H9 (cell line): ENCODE measurements at places on chromosomes 7 and 10.

DNA sequence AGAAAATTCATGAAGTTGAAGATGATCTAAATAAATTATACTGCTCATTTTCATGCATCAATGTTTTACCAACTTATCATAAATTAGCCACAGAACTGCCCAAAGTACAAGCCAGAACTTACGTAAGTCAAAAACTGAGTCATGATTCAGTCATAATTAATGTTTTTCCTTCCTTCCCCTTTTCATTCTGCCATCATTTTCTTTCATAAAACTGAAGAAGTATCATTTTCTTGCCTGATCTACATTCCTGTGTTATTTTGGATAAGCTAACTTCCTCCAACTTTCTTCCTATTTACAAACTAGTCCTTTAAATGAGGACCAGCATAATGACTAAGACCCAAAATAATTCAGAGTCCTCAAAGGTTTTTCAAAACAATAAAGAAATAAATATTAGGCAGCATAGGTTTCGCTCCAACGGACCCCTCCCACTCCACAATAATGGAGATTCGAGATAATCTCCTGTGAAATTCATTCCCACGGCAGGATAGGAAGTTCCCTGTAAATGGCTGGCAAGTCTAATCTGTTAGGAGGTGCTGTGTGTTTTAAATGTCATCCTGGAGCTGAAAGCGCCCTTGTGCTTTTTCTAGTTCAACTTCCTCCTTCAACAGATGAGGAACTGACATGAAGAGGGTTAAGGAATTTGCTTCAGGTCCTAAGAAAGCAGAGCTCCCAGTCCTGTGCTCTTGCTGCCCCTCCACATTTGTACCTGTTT, 218.9 kb downstream of the DOCK4 start:
- no peak for DNase-seq

- DNase-seq = peak; percentile 81
Observed at GRCh38 chr7:34133983-34134782, 228.8 kb downstream of the BMPER start.

DNA sequence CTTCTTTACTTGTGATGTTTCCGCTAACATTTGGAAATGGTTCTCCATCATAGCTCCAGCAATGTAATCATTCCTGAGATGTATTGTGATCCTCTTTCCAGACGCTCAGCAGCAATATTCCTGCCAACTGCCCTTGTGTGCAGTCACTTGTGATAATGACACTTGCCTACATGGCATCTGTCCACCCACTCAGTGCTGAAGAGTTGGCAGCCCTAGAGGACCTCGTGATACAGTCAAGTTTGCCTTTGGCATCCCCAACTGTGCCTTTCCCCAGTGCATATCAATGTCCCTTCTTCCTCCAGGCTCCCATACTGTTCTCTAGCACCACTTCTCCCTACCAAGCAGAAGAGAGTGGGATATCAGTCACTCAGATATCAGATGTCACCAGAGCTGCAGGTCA, 64.9 kb downstream of the MYOF start:
- no peak for DNase-seq

DNA sequence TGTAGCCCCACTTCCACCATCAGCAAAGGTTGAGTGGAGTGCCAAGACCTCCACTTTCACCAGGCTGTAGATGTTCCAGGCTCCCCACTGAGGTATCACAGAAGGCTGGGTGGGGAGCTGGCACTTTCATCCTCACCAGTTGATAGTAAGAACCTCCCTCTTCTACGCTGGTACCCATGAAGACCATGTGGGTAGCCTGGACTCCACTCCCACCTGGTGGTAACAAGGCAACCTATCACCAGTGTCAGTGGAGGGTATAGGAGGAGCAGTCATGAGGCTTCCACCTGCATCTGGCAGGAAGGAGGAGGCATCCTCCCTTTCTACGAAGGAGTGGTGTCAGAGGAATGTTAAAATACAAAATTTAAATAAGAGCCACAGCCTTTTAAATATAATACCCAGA, 4.4 kb downstream of the SMIM30 start:
- peak; percentile 34 for DNase-seq

- DNase-seq = no peak
Observed at GRCh38 chr10:96646301-96646700, 59.5 kb upstream of the TM9SF3 start.

DNA sequence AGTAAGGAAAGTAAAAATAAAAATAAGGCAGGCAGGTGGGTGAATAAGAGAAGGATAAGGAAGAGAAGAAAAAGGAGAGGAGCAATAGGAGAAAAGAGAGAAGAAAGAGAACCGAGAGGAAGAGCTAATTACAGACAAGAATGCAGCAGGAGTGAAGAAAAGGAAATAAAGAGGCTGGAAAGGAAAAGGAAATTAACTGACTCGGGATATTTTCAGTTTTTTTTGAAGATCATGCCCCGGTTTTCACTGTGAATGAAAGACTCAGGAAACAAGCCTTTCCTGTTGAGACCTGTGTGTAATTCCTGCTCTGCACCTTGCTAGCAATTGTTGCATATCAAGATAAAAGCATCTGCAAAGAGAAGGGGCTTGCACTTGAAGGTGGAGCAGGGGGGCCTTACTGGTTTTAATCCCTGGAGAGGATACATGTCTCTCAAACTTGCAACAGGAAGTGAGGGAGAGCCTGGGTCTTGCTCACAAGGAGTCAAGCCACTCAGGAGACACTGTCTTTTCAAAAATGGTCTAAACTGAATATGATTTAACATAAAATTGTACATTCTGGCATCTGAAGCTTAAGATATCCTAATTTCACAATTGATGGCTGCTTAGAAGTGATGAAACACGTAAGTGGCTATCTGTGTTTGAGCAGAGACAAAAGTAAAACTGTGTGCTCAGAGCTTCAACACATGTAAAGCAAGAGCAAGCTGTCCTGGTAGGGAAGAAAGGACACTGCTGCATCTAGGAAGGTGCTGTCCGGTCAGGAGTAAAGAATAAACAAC, 157.6 kb downstream of the FAM107B start:
- DNase-seq = no peak

GRCh38 chr10:125871338-125871737, 9.8 kb downstream of the DHX32 start:
- no peak for DNase-seq

GRCh38 chr7:88457320-88457719, 150.6 kb upstream of the STEAP4 start:
- DNase-seq = no peak

GRCh38 chr10:98456043-98456570, 9.4 kb upstream of the HPS1 start:
- peak; percentile 46 for DNase-seq

- no peak for DNase-seq
Observed at GRCh38 chr7:85714043-85714578, 527.3 kb upstream of the SEMA3D start.

DNA sequence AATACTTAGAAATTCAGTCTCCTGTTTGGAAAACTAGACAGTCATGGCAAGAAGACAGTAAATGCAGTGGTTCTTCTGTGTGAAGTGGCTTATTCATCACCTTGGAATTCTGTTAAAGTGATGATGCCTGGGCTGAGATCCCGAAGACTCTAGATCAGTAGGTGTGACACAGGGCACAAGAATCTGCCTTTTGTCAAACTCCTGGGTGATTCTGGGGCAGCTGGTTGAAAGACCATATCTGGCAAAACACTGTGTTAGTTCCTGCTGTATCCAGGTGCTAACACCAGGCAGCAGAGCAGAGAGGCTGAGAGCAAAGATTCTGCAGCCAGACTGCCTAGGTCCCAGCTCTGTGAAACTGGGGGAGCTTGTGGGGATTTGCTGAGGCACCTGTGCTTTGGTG, 26.5 kb downstream of the MRC1 start:
- DNase-seq = peak; percentile 38

GRCh38 chr7:92714767-92715166, 121.6 kb downstream of the CDK6 start:
- DNase-seq = no peak

DNA sequence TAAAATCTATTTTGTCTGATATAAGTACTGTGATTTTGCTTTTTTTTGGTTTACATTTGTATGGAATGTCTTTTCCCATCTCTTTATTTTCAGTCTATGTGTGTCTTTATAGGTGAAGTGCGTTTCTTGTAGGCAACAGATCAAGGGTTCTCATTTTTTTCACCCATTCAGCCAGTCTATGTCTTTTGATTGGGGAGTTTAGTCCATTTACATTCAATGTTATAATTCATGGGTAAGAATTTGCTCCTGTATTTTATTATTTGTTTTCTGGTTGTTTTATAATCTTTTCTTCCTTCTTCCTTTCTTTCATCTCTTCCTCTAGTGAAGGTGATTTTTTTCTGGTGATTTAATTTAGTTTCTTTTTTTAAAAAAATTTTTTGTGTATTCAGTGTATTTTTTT, 104.8 kb upstream of the TMEM229A start:
- DNase-seq = no peak

DNA sequence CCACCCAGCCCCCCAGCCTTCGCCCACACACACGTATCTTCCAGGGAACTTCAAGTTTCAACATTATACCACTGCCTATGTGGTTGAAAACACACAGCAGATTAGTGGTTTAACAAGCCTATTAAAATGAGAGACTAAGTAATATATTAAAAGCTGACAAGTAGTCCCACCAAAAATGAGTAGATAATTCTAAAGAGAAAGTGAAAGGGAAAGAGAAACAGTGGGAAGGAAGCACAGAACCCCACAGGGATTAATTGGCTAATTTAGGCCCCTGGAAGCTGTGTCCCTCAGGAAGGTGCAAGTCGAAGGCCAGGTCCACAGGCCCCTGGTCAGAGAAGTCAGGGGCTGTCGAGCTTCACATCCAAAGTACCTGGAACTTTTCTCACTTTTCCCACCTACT, 210.5 kb upstream of the YAE1 start:
- no peak for DNase-seq

DNA sequence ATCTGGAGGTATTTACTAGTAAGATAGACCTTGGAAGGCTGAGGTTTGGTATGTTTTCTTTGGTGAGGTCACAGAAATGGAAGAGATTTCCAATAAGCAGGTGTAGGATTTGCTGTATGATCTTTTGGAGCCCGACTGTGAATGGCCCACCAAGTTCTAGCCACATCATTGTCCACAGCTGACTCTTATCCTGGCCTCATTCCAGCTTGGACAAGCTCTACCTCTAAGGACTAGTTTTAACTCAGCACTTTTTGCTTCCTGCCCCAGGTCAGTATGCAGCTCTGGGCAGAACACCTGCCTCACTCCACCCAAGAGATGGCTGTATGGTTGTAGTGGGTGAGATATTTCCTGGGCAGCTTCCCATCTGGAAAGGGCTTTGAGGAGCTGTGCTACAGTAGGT, 6.1 kb upstream of the CPA4 start:
- DNase-seq = no peak

DNA sequence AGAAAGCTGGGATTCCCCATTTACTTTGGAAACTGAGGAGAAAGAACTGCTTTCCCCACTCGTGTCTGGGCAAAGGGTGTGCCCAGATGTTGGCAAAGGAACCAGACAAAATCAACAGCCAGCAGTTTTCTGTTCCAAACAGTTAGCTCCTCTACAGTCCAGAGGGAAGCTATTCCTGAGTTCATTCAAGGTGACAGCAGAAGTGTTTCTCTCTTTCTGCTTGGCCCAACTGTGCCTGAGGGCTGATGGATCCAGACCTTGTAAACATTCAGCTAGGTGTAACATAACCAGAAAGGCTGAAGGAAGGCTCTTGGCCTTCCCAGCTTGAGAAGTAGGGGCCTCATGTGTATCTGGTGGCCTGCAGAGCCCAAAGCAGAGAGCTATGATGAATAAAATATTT, 7.0 kb upstream of the ALDH18A1 start:
- no peak for DNase-seq
